ENCODE measurements at places on chromosomes 12 and 14.
A peak's percentile ranks its signal among the peaks of the same experiment; 100 is the strongest.

- no peak for DNase-seq
Observed at GRCh38 chr12:92363295-92364146, 217.9 kb upstream of the BTG1 start.

- no peak for DNase-seq
Observed at GRCh38 chr14:64704143-64704742, at the start of gene PLEKHG3. TSS of gene PLEKHG3 (plus strand) at chr14:64704424. CDS start at chr14:64727632, 23,208 bp downstream.

GRCh38 chr14:75280291-75280830 is 1.7 kb downstream of the FOS start:
- DNase-seq = peak; percentile 11

- DNase-seq = no peak
Observed at GRCh38 chr14:70976591-70976990, 69.3 kb downstream of the PCNX1 start.

DNA sequence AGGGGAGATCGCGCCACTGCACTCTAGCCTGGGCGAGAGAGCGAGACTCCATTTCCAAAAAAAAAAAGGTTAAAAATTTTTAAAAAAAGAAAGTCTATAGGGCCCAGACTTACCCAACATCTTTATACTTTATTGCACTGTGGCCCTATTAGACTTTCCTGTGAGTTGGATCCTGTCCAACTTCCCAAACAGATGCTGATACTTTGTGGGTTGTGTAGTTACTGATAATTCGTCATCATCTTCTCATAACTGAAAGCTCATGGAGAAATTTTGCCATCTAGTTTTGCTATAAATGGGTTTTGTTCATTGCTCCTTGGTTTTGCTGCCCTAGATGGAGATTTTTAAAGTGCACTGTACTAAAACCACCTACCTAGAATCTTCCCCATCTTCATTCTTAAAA is 31.1 kb downstream of the APOBEC1 start:
- DNase-seq = no peak

DNA sequence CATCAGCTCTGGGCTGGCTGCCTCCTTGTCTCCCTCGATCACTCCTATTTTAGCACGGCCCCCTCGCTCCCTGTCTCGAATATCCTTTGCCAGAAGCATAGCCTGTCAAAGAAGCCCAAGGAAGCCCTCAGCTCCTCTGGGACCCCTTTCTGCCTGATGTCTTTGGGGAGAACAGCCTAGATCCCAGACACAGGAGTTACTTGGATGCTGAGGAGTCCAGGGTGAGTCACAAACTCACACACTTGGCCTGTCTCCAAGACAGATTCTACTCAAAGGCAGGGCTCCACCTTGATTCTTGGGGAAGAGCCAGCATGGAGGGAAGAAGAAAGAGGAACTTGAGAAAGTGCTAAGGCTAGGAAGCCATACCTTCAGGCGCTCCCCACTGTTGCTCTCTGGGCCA is 8.1 kb downstream of the AVIL start:
- no peak for DNase-seq

DNA sequence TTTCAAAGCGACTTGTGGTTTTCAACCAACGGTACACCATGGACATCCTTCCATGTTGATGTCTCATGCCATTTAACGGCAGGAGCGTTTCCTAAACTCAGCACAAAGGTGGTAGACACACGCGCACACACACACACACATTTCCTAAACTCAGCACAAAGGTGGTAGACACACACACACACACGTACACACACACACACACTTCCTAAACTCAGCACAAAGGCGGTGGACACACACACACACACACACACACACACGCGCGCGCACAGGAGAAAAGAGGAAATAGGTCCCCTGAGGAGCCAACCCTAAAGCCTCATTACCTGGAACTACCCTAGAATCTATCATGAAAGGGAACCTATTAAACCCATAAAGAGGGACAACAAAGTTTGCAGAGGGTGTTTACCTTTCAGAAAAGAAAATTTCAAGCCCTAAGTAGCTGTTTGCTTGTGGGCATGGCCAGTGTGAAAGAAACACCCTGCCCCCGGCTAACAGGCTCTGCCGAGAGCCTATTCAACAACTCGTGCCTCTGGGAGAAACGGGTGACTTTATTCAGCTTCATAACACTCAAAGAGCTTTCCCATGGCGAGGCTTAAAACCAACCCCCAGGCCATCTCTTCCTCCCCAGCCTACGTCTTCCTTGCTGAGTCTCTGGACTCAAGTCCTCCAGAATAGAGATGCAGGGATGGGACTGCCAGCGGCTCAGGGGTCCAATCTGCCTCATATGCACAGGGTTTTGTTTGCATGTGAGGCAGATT is 31.8 kb downstream of the SLC8B1 start:
- no peak for DNase-seq

DNA sequence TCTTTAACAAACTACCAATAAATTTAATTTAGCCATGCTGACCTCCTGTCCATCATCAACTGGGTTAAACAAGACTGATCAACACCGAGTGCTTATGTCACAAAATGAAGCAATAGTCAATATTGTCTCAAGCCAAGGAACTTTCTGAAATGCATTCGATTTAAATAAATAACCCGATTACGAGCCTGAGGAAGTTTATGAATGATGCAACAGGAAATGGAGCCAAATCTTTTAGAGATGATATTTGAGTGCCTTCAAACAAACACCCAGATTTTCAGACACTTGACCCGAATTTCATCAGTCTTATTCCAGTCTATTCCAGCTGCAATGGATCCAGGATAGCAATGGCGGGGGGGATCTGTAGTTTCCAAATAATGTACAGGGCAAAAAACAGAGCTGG is 27.9 kb downstream of the FAR2 start:
- DNase-seq = no peak

GRCh38 chr12:117890137-117890536 is 78.7 kb downstream of the KSR2 start:
- no peak for DNase-seq

- no peak for DNase-seq
Observed at GRCh38 chr12:3035171-3035570, 42.0 kb upstream of the TSPAN9 start.

DNA sequence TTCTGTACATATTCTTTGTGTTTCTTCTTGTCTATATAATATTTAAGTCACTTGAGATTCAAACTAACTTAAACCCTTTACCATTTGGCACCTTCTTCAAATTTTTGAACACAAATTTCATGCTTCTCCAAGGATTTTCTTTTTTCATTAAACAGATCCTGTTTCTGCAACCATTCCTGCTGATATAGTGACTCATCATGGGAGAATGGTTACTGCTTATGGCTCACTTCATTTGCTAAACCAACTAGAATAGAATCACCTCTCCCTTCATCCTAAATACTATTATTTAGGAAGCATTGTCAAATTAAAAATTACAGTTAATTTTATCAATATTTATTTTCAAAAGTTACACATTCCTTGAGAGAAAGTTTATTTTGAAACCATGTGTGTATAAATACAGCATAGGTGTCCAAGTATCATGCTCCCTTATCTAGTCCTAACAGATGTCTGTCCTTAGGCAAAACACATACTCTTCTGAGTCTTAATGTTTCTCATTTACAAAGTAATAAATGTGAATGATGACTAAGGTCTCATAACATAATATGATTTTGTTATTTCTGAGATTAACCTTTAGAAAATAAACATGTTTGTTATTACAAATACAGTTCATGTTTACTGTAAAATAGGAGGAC is 40.7 kb downstream of the PLCZ1 start:
- DNase-seq = no peak

DNA sequence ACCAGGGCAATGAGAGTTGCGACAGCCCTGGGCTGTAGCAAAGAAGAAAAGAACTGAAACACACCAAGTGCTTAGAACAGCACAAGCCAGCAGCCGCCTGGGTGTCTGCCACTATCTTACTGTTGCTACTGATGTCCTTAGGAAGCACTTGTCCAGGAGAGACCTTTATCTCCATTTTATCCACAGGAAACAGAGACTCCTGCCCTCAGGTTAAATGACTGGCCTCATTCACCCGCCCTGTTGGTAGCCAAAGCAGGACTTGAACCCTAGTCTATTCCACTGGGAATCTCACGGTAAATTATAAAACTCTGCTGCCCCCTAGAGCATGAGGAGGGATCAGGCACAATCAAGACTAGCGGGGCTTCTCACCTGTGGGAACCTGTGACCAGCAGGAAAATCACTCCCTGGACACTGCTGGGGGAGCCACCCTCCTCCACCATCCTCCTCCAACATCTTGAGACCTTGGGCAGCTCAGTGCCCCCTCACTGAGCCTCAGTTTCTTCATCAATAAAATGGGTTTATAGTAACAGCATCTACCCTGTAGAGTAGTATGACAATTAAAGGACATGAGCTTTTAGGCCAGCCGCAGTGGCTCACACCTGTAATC is 20.5 kb upstream of the TESC start:
- DNase-seq = no peak

Measured in stromal cell of bone marrow (primary cell).